ENCODE measurements at places on chromosomes 16 and 17. TPM values are rescaled to one million over a fixed set of nuclear protein-coding genes. Genes with fewer than 3 reads are reported as not detected.

PRSS22 gene
- 3.7 TPM for polyA plus RNA-seq

DNA sequence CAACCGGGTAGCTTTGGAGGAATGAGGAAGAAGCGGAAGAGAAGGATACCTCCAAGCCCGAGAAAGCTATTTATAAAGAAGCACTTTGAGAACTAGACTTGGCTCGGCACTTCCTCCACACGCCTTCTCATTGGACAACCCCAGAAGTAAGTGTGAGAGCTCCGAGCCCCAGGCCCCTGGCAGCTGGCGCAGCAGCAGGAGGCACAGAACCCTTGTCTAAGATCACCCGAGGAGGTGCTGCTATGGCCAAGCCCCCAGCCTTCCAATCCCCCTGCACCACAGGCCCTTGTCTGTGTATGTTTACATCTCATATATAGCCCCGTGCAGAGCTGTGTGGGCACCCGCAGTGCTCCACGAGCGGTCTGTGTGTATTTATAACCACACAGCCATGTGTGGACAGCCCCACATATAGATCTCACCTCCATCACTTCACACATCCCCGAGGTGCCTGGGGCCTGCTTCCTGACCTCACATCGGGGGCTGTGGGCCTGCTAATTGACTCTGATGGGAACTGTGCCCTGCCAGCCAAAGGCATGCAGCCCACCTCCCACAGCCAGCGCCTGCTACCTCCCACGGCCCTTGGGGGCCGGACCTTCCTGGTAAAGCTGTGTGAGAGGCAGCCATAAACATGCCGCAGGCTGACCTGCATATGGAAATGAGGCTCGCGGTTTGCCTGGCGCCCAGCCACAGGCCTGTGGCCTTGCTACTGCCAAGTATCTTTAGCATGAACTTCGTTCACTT is 96.1 kb downstream of the C17orf67 start:
- no peak for DNase-seq

DNA sequence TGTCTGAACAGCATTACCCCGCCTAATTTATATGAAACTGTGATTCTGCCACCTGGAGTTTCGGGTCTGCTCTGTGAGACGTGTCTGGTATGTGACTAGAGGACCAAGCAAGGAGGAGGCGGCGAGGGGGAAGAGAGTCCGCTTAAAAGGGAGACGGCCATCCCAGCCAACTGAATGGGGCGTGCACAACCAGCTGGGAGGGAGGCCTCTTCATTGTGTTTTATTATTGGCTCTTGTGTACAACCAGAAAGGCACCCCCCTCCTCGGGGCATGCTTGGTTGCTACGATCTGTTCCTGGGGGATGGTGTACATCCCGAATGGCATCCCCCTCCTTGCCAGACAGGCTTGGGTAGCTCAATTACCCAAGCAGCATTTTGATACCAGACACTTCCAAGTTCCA is 384.5 kb upstream of the SALL1 start:
- DNase-seq = no peak

SMIM22 gene
- polyA plus RNA-seq = 8.4 TPM

GRCh38 chr17:21164216-21164615 is 37.5 kb downstream of the DHRS7B start:
- DNase-seq = no peak

GRCh38 chr16:57422026-57422944 is 17.7 kb downstream of the CCL17 start:
- no peak for DNase-seq

DNA sequence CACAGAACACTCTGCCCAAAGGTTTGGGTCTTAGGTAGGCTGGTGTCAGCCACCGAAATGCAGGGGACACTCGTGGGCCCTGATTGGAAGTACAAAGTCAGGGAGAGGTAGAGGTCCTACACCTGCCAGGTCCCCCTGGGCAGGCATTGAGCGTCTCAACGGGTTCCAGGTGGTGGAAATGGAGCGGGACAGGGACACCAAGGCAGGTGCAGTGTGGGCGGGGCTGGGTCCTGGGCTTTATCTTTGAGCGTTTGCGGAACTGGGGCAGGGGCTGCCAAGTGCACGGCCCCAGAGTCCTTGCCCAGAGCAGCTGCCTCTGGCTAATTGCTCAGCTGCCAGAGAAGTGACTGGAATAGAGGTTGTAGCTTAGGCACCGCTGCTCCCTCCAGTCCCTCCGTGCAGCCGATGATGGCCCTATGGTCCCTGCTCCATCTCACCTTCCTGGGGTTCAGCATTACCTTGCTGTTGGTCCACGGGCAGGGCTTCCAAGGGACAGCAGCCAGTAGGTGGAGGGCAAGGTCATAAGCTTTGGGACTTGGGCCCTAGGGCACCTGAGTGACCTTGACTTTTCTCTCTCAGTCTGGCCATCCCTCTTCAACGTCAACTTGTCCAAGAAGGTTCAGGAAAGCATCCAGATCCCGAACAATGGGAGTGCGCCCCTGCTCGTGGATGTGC is at the start of gene ZACN:
TSS of gene ZACN (plus strand) at position 323 of the 675 bp plus-strand sequence. CDS start at position 406, 83 bp downstream.
- no peak for DNase-seq

SOX15 gene
- polyA plus RNA-seq = 111 TPM

- no peak for DNase-seq
Observed at GRCh38 chr16:86050591-86051367, 151.8 kb downstream of the IRF8 start.

WWP2 gene
- 6.9 TPM for polyA plus RNA-seq

SLC35G6 gene
- not detected for polyA plus RNA-seq

SNAI3 gene
- not detected for polyA plus RNA-seq

DNA sequence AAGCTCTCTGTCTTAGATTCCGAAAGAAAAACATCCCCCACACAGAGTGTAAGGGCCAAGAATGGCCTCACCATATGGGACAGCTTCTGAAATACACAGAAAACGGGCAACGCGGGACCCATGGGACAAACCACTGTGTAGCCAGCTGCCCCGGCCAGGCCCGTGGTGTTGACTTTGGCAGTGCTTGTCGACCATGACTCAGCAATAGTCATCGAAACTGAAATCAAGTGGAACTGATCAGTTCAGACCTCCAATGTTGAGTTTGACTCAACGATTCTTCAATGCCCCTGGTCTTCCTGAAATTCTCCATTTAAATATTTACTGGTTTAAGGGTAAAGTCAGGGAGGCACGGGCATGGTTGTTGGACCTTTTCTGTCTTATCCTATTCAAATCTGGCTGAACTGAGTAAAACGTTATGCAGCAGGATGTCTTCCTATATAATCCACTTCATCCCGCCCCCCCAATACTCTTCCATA is 27.5 kb downstream of the ZFHX3 start:
- no peak for DNase-seq

- DNase-seq = no peak
Observed at GRCh38 chr16:63530208-63530607, 1494.0 kb upstream of the CDH8 start.

DNA sequence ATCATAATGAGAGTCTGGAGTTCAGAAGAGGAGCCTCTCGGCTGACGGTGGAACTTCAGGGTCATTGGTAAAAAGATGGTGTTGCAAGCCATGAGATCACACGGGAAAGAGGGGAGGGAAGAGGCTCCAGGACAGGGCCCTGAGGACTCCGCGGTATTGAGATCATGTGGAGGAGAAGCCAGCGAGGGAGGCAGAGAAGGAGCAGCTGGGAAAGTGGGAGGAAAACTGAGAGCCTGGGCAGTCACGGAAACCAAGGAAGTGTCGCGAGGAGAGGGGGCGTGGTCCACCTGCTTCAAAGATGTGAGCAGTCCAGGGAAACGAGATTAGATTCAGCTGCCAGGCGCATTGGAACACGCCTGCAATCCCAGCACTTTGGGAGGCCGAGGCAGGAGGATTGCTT is 27.7 kb upstream of the SBK1 start:
- no peak for DNase-seq

GRCh38 chr17:13638855-13639458 is 37.2 kb upstream of the HS3ST3A1 start:
- DNase-seq = no peak

Data from keratinocyte (primary cell).